ENCODE measurements at places on chromosomes 3 and 15. TPM values are rescaled to one million over a fixed set of nuclear protein-coding genes. Genes with fewer than 3 reads are reported as not detected.

GABRG3 gene
- total RNA-seq = 1.6 TPM

DNA sequence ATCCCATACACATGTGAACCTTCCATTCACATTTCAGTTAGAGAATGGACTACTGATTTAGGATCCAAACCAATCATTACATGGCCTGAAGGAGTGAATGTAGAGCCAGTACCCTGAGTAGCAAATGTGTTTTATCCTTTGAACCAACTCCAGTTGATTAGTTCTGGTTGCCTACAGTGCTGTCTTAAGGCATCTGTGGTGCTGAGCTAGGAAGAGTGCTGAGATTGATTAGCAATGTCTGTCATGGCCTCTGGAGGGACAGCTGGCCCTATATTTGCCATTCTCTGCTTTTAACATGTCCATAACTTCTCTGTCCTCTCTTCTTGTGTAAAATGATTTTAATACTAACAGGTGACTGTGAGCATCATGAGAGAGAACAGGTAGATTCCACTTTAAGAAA is 11.1 kb downstream of the LRTM1 start:
- no peak for DNase-seq

DNA sequence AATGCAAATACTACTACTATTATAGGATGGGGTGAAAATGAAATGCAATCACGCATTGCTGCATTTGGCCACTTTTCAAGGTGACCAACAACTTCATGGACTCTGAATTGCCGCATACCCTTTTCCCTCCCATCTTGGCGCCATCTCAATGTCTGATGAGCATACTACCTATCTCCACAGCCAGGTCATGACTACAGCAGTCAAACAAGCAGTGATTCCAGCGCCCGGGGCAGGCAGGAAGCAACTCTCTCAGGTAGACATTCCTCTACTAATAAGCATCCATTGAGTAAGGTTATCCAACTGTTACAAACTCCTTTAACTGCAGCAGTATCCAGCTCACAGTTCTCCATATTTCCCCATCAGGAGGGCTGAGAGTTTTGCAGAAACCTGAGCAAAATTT is 155.4 kb downstream of the ADAMTS17 start:
- DNase-seq = no peak

RLBP1 gene
- not detected for total RNA-seq

DNA sequence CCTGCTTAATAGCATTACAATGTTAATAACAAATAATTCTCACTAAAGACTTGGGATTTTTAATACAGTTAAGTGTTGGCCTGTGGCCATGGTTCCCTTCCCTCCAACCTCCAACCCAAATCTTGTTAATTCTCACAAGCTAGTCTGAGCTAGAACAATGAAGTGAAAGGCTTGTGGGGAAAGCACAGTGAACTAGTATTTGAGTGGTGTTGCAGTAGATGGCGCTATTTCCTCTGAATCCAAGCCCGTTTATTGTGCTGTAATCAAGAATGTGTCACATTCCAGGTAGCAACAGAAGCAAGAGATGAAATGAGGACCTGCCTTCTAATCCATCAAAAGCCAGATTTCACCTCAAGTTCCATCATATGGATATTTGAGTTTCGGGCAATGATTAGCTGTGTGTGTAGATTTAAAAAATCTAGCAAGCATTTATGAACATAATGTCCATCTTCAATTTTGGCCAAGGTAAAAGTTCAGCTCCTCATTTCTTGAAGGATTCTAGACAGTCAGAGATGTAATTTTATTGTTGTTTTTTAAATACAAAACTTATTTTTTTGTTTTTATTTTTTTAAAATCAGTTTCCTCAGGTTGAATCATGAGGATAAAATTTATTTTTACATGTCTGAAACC is 160.7 kb downstream of the SQOR start:
- no peak for DNase-seq

TMEM89 gene
- not detected for total RNA-seq

FAM98B gene
- total RNA-seq = 19.4 TPM

DNA sequence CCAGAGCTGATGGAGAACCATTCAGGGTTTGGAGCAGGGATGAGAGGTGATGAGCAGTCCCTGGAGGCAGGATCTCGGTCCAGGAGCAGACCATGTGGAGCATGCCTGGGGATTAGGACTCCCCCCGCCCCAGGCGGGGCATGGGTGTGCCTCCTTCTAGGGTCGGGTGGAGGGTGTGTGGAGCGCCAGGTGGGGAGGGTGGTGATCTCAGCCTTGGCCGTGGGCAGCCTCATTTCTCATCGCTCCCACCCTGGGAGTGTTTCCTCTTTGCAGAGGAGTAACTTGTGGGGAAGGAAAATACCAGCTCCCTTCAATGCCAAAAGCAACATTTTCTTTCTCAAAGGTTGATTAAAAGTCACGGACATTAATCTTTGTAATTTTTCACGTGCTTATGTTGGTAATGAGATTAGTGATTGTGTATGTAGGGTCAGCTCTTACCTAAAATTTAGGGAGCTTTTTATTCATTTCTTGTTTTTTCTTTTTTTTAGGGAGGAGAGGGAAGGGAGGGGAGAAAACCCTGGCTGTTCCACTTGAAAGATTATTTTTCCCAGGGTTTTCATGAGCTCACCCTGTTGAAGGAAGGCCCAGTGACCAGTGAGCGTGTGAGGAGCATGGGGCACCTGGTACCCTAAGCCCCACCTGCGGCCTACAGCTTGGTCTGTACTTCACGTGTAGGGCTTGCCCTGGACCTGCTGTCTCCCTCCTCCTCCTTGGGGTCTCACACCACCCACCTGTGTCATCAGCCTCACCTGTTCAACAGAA is 11.0 kb downstream of the FBLN2 start:
- DNase-seq = no peak

GRCh38 chr3:106957029-106957428 is 420.2 kb upstream of the CCDC54 start:
- DNase-seq = no peak

SERINC4 gene
- total RNA-seq = 0.34 TPM

DNA sequence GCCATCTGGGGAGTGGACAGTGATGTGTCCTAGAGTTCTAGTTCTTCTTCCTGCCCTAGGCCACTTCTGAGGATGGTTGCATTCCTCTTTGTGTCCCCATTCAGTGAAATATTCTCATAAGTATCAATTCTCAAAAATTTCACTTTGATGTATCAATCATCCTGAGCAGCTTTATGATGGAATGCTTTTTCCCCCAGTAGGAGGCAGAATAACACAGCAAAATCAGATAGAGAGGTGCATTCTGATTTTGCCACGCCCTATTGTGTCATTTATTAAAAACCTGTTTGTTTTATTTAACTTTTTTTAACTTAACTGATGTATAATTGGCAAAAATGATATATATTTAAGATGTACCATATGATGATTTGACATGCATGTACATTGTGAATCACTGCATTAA is 656.0 kb upstream of the GRM7 start:
- no peak for DNase-seq

DNA sequence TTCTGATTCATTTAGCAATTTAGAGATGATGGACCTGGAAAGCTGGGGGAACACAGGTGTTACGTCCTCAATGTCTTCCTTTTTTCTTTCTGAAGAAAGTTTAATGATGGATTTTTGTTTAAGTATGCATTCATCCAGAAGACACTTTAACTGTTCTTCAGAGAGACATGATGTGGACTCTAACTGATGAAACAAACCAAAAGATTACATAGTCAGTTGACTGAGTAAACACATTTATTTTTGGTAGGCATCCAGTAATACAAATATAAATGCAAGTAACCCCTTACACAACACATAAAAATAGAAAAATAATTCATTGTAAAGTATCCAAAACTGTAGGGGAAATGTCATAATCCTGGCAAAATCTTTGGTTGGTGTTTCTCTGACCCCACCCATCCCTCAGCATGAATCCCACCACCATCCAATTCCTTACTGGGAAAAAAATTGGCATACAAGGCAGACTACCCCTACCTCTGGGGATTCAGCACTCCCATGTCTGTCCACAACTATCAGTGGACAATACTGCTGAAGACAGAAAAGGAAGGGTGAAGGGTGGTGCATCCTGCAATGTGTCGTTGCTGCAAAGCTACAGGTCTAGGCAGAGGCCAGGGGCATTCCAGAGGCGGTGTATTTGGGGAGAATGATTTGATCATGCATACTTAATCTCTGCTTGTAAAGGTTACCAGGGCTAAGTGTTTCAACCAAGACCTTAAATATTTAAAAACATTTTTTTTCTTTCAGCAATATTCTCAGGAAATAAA is 37.4 kb downstream of the THBS1 start:
- no peak for DNase-seq

DNA sequence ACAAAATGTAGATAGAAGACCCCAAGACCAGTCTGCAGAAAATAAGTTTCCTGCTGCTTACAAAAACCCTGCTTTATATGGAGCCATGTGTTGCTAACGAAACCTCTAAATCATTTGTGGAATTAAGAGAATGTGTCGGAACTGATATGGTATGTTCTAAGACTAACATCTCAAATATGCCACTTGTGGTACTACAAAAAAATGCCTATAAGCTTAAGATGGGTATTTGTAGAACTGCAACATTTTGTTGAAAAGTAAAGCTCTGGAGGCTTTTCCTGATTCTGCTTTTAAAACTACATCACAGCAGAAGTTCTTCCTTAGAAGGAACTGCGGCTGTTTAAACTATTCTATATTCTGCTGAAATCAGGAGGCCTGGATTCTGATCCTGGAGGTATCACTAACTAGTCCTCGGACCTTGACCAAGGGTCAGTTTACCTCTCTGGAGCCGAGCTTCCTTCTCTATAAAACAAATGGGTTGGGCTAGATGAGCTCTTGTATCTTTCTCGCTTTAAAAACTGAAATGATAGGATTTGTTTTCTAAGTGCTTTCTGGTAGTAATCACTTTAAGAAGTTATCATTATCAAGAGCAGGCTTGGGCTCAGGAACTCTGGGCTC is 74.9 kb downstream of the RAD18 start:
- no peak for DNase-seq

GOLGA6L7 gene
- not detected for total RNA-seq

COMMD4 gene
- 53.0 TPM for total RNA-seq

CLDN18 gene
- not detected for total RNA-seq

- DNase-seq = no peak
These were observed 297.6 kb downstream of the CHL1 start for GRCh38 chr3:494190-494589.

DNA sequence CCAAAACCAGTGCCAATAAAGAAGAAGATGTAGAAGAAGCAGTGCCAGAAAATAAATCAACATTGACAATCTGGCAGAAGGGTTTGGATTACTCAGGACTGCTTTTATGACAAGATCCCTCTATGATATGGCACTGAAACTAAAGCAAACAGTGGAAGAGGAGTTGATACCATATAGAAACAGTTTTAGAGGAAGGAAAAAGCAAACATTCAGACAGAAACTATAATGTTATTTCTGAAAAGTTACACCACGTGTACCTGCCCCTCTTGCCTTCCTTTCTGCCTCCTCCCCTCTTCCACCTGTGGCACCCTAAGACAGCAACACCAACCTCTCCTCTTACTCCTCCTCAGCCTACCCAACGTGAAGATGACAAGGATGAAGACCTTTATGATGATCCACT is 63.0 kb downstream of the SFMBT1 start:
- no peak for DNase-seq

GRCh38 chr3:41682996-41683395 is 278.9 kb downstream of the ULK4 start:
- DNase-seq = no peak

CHRFAM7A gene
- total RNA-seq = 2.7 TPM

SMC4 gene
- total RNA-seq = 24.6 TPM

SUSD5 gene
- 2.1 TPM for total RNA-seq

GRCh38 chr15:100717596-100717995 is 115.2 kb downstream of the ASB7 start:
- DNase-seq = no peak

GOLGA8S gene
- total RNA-seq = 0.65 TPM

DNA sequence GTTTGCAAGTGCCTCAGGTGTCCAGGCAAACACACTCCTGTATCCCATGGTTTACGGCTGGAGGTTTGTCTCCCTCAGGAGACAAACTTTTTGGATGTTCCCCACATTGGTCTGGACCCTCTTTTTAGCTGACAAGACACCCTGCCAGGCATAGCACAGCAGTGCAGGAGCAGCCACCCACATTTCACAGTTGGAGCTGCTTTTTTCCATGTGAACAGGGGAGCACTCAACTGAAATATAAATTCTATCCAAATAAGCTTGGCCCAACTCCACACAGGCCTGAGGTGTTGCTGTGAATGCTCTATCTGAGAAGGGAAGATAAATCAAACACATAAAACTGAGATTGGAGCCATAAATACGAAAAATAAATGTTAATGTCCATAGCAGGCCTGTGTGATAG is 501.3 kb upstream of the IL12A start:
- DNase-seq = no peak

GATA2 gene
- 57.8 TPM for total RNA-seq

TIGIT gene
- total RNA-seq = 0.78 TPM

DNA sequence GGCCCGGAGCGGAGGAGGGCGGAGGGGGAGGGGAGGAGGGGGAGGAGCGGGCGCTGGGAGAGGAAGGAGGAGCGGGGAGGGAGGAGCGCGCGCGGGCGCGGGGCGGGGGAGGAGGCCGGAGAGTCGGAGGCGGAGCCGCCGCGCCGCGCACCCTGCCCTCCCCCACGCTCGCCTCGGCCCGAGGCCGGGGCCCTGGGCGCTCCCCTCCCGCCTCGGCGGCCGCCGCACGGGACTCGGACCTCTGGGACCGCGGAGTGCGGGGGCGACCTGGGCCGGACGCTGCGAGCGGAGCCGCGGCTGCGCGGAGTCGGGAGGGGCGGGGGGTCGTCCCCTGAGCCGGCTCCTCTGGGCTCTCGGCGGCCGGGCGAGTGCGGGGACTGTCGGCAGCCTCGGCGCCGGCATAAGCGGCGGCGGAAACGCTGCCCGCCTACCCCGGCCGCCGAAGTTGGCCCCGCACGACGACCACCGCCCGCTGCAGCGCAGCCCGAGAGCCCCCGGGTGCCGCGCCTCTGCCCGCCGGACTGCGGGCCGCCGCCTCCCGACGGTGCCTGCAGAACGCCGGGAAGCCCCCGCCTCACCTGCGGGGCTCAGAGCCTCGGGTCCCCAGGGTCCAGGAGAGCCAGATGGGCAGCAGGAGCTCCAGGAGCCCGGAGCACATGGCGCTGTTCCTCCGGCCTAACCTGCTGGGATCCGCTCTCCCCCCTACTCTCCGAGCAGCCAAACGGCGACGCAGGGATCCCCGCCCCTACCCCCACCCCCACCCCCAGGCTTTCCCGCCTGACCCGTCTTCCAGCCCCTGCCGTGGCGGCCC is 406 bp upstream of the GABRB3 start:
- peak; percentile 57 for DNase-seq

HCN4 gene
- 0.08 TPM for total RNA-seq

DNA sequence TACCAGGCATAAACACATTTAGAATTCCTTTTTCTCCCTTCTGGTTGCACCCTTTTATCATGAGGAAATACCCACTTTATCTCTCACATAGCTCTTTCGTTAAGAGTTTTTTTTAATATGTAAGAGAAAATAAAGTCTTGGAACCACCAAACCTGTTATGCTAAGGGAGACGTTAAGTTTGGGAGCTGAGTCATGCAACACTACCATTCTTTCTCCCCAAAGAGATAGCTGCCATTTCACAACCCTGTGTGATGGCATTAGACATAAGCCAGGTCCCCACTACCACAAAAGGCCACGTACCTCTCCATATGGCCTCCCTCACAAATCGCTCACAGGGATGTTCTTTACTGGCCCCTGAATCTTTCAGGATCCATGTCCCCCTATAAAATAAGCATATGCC is 7.6 kb upstream of the NIPA1 start:
- DNase-seq = no peak
